Epithelial cell of prostate (primary cell): ENCODE measurements at places on chromosomes 1 and 21.

DNA sequence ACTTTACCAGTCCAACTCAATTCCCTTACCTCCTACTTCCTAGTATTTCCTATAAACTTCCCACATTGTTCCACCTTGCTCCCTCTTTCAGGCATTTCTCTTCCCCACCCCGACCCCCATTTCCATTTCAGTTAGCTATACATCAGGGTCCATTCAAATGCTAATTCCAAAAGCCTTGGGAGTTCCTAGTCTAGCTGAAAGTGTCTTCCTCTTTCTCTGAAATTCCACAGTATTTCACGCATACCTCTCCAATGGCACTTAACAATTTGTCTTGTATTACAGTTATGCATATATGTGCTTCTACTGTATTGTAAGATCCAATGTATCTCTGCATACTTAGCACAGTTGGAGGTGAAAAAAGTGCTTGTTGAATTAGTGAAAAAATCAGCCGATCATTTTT lies 94.9 kb downstream of the ZNF644 start:
- no peak for DNase-seq

- DNase-seq = no peak
These were observed 92.5 kb upstream of the LPGAT1 start for GRCh38 chr1:211923095-211923494.

- no peak for DNase-seq
These were observed 1.9 kb upstream of the TEKT2 start for GRCh38 chr1:36081926-36082485.

DNA sequence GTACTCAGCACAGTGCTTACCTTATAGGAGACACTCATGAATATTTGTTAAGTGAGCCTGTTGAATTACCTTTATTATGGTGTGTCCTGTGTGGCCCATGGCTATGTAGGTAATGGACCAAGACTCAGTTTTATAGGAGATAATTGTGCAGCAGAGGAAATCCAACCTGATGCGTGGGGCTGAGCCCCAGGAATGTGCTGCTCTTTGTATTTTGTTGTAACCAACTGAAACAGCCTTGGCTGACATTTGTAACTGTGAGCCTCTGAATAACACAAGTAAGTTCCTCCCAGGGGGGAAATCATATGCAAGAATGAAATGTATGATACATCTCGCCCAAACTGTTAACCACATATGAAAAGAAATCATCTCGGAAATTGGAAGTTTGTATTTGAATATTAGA lies 364.2 kb upstream of the ZP4 start:
- DNase-seq = no peak

DNA sequence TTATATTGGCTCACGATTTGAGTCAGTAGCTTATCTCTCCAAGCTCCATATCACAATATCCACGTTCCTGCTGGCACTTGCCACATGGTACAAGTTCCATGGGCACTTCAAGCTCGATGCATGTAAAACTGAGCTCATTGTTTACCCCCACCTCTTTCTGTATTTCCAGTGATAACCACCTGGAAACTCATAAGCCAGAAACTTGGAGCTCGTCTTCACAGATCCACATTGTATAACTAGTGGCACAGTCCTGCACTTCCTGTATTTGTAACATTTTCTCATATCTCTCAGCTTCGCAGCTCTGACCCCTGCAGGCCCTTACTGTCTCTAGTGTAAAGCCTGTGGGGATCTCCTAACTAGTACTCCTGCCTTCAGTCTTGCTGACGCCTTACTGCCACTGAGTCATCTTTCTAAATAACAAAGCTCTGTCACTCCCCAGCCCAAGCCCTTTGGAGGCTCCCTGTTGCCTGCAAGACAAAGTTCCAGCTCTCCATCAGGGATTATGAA lies 6.5 kb upstream of the C2CD4D start:
- no peak for DNase-seq

DNA sequence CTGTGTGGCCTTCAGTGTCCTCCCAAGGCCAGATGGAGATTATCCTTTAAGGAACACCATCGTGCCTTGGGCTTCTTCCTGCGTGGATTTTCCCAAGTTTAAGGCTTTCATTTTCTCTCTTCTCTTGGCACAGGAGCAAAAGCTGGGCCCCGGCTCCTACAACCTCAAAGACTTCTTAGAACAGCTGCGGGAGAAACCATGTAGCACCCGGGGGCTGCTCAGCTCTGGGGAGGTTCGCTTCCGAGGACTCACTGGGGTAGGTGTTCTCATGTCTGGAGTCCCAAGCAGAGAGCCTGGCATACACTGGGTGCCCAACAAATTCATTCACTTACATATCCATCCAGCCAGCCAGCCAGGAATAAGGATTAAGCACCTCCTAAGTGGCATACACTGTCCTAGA lies 6.6 kb upstream of the TTC22 start:
- no peak for DNase-seq

DNA sequence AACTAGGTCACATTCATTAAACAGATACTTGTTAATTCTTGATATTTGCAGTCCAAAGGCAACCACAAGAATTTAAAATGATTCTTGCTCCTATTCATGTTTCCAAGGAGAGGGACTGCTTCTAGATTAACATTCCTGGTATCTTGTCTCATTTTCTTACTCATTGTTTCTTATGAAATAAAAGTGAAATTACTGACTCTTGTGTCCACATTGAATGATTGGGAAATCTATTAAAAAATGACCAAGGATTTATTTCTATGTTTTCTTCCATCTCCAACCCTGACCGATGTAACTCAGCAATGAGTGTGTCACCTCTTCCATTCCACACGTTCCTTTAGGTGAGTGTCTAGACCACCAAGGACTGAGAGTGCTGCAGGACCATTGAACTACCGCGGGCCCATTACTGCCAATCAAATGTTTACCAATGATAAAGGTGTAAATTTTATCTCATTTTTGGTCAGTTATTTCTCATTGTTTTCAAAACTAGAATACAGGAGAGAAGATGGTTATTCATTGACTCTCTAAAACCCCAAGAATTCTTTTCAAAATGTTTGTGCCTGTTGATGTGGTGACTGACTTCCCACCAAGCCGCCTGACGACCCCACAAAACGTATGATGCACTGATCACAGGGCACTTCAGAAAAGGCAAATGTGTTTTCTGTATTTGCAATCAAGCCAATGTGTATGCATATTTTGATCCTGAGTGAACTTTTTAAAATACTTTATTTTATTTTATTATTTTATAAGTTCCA lies 414.6 kb upstream of the PTBP2 start:
- no peak for DNase-seq

- peak; percentile 65 for DNase-seq
These were observed 29.7 kb upstream of the RPL11 start for GRCh38 chr1:23661887-23662286.

GRCh38 chr1:212916481-212917133 lies 33.7 kb upstream of the VASH2 start:
- no peak for DNase-seq

- no peak for DNase-seq
These were observed 70.0 kb upstream of the SLC45A1 start for GRCh38 chr1:8247811-8248436.

DNA sequence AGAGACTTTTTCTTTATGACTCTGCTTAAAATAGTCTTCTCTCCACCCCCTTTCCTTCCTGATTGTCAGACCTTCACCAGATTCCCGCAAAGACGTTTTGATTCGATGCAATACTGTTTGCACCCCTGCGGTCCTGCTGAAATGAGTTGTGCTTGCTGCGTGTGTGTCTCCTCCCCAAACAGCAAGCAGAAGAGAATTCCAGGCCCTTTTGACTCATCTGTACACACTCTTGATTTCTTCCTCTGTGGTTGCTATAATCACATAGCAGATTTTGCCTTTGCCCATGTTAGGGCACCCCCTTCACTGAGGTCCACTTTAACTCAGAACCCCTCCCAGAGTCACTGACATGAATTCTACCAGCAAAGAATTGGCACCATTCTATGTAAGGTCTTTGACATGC lies 136.5 kb downstream of the ZZZ3 start:
- DNase-seq = no peak

- DNase-seq = no peak
These were observed 6.7 kb downstream of the CELSR2 start for GRCh38 chr1:109256085-109256484.

- no peak for DNase-seq
These were observed 314.7 kb downstream of the NEGR1 start for GRCh38 chr1:71967670-71968069.

DNA sequence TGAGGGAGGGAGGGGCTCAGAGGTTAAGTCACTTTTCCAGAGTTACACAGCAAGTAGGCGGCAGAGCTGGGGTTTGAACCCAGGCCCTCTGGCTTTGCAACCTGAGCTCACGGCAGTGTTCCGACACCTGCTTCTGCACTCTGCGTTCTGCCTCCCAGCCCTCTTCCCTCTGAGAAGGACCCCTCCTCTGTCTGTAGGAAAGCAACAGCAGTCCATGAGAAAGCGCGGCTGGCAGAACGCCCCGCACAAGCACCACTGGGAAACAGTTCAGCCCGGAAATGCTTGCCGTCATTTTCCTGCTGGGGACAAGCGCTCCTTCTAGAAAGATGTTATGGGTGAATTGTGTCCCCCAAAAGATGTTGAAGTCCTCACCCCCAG lies 241.1 kb downstream of the NPHP4 start:
- DNase-seq = no peak

DNA sequence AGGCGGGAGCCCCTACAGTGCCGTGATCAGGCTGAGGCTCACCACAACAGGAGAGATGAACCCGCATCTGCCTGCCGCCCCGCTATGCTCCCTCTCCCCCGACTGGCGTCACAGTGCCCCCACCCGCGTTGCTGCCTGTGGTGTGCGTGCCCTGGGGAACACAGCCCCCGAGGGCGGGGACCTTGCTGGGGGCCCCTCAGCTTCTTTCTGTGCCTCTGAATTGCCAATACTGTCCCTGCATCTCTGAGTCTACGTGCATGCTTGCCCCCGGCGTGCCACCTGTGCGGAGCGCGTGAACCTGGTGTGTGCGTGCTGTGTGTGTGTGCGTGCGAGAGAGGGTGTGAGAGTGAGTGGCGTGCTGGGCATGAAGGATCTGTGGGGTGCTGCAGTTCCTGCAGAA lies 10.3 kb downstream of the PARS2 start:
- no peak for DNase-seq

- DNase-seq = no peak
These were observed 11.5 kb downstream of the ARHGEF10L start for GRCh38 chr1:17550729-17551584.

- no peak for DNase-seq
These were observed 10.1 kb downstream of the HECTD3 start for GRCh38 chr1:45001011-45001481.

- DNase-seq = no peak
These were observed 100.8 kb downstream of the PLPPR4 start for GRCh38 chr1:99365141-99365540.

- DNase-seq = no peak
These were observed 191.7 kb upstream of the ARHGEF16 start for GRCh38 chr1:3262681-3263286.

DNA sequence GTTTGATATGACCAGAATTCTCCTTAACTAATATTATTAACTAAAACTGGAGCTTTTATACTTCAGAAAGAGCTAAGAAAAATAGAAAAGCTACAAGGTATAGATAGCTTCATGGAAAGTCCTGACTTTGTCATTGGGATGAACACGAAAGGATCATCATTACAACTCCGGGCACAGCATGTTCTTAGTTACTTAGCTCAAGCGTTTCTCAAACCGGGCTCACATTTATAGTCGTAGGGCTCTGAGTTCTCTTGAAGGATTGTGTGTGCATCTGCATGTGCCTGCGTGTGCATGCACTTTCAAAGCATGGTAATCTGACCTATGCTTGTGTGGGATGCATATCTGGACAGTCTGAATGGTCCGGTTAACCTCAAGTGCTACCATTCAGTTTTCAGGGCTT lies 20.4 kb upstream of the MAP10 start:
- DNase-seq = no peak

DNA sequence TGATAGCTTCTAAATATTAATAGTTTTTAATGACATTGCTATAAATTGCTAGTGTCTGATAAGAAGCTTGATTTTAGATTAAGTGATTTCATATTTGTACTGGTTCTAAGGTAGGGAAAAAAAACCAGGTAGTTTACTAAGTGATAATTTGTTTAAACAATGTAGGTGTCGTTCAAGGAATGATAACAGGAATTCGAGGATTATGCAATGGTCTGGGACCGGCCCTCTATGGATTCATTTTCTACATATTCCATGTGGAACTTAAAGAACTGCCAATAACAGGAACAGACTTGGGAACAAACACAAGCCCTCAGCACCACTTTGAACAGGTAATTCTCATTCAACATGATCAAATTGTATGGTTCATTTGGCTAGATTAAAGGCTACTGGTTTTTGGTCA lies 52.4 kb downstream of the SASS6 start:
- no peak for DNase-seq

- no peak for DNase-seq
These were observed 105.6 kb upstream of the GCLM start for GRCh38 chr1:94014635-94015488.

GRCh38 chr1:233394860-233395717 lies 67.6 kb downstream of the MAP3K21 start:
- no peak for DNase-seq

DNA sequence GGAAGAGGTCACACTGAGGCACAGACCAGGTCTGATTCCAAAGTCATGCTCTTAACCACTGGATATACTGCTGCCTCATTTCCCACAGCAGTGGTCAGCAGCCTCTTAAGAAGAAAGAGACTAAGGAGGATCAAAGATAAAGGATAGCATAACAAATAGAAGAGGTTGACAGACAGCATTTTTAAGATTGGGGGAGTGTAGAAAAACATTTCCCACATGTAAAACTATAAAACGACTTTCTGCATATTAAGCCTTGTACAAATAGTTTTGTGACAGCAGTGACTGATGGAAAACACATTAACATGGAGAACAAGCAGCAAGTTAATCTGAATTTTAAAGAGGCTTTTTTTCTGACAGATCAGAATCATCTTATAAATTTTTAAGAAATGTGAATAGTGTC lies 92.0 kb downstream of the SELENOF start:
- DNase-seq = no peak

DNA sequence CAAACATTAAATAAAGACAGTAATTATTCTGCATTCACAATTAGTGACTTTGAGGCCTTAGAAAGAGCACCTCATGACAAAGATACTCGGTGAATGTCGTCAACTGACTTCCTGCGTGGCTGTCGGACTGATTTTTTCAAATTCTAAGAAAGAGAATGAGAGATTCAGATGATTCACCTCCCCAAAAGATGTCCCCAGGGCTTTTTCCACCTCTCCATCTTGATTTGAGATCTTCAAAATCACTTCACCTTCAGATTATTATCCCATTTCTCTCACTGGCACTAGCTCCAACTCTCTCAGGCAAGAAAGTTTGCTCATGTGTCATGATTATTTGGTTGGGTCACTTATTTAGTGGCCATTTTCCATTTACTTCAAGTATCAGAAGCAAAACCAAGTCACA lies 5.0 kb upstream of the EDEM3 start:
- no peak for DNase-seq

GRCh38 chr21:26835027-26835713 lies 10.0 kb downstream of the ADAMTS1 start:
- DNase-seq = peak; percentile 77

- DNase-seq = no peak
These were observed 11.7 kb downstream of the PEAR1 start for GRCh38 chr1:156905176-156905575.

- no peak for DNase-seq
These were observed 15.3 kb downstream of the UCK2 start for GRCh38 chr1:165842671-165843129.
